ENCODE measurements at places on chromosomes 7 and 10.

GRCh38 chr7:91046322-91047089 lies 217.7 kb upstream of the FZD1 start:
- DNase-seq: no peak

- DNase-seq: no peak
Measured at GRCh38 chr10:72744566-72744965, 52.6 kb downstream of the MCU start.

GRCh38 chr10:116654816-116655215 lies 34.1 kb downstream of the PNLIPRP2 start:
- DNase-seq: no peak

DNA sequence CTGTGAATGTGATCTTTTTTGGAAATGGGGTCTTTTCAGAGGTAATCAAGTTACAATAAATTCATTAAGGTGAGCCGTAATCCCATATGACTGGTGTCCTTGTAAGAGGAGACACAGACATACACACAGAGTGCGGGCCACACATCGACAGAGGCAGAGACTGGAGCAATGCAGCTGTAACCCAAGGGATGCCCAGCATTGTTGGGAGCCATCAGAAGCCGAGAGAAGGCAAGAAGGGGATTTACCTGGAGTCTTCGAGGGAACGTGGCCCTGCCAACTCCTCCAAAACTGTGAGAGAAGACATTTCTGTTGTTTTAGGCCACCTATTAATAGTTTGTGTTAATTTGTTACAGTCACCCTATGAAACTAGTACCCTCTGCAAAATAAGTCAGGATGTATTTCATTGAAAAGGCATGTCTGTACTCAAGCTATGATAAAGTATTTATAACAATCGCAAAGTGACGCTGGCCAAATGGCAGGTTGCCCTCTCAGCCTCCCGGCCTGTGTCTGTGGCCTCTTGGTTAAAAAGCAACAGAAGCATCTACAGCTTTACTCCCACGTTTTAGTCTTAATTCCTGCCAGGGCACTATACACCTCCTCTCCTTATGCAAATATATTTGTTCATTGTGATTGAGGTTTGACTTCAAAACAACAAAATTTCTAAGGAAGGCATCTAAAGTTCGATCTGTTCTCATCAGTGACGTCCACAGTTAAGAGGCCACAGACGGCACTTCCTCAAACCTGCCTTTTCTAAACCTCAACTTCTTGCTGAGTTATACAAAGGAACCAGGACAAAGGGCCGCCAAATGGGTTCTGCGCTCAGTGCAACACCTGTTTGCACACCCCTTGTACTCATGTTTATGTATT lies 46.8 kb downstream of the HIPK2 start:
- DNase-seq: no peak

- no peak for DNase-seq
Measured at GRCh38 chr7:146741911-146742310, 625.3 kb downstream of the CNTNAP2 start.

- DNase-seq: no peak
Measured at GRCh38 chr7:1246160-1246870, 13.6 kb downstream of the UNCX start.

- no peak for DNase-seq
Measured at GRCh38 chr7:133543657-133544056, 290.8 kb downstream of the EXOC4 start.
